ENCODE measurements at places on chromosomes 5 and 9.

GRCh38 chr9:136059321-136059791 lies 35.7 kb downstream of the NACC2 start:
- no peak for DNase-seq

GRCh38 chr9:120348951-120349429 lies 231.0 kb downstream of the CDK5RAP2 start:
- no peak for DNase-seq

GRCh38 chr5:4947106-4947505 lies 193.0 kb upstream of the ADAMTS16 start:
- DNase-seq = no peak

- no peak for DNase-seq
Measured at GRCh38 chr5:80033513-80033912, 1.6 kb upstream of the THBS4 start.

GRCh38 chr9:98453589-98454311 lies 198.3 kb upstream of the TBC1D2 start:
- DNase-seq = no peak

Measured in stimulated activated CD8-positive, alpha-beta memory T cell treated with anti-CD3 and anti-CD28 coated beads, Interleukin-12 subunit alpha, Interleukin-12 subunit beta, amount 100 ng/mL, for 4 hours (primary cell).